Activated CD4-positive, alpha-beta T cell treated with anti-CD3 and anti-CD28 coated beads, Interleukin-2, amount 10 ng/mL, durations not matched to agents 7 days and 5 days (primary cell): ENCODE measurements at places on chromosomes 5 and 9. TPM values are rescaled to one million over a fixed set of nuclear protein-coding genes. Genes with fewer than 3 reads are reported as not detected.

GRCh38 chr9:13718086-13718485, 438.6 kb upstream of the MPDZ start:
- no peaks in the 10 kb centered on the region for H3K4me1 ChIP-seq
- no peak for DNase-seq
- no peak overlapping the region for H3K27ac ChIP-seq
- no peaks in the 10 kb centered on the region for H3K36me3 ChIP-seq

- peaks cover 36% of the 10 kb centered on the region for H3K27me3 ChIP-seq
- no peak overlapping the region for H3K27ac ChIP-seq
- no peak for DNase-seq
Measured at GRCh38 chr9:134324359-134325095, 1.7 kb upstream of the RXRA start.

- no peaks in the 10 kb centered on the region for H3K36me3 ChIP-seq
- H3K4me1 ChIP-seq: no peaks in the 10 kb centered on the region
- no peak for DNase-seq
- no peak overlapping the region for H3K4me3 ChIP-seq
- H3K27me3 ChIP-seq: peaks cover 2% of the 10 kb centered on the region
Measured at GRCh38 chr5:178086266-178086665, 27.1 kb upstream of the N4BP3 start.

GRCh38 chr5:1542781-1543180, 19.0 kb upstream of the LPCAT1 start:
- DNase-seq: no peak
- no peaks in the 10 kb centered on the region for H3K4me1 ChIP-seq
- H3K27ac ChIP-seq: no peak overlapping the region
- H3K4me3 ChIP-seq: no peak overlapping the region

GRCh38 chr9:124675261-124676158, 95.6 kb downstream of the NR6A1 start:
- no peak for DNase-seq
- H3K4me1 ChIP-seq: peaks cover 16% of the 10 kb centered on the region
- no peak overlapping the region for H3K27ac ChIP-seq
- H3K4me3 ChIP-seq: no peak overlapping the region

- H3K27ac ChIP-seq: no peak overlapping the region
- peaks cover 27% of the 10 kb centered on the region for H3K4me1 ChIP-seq
- peaks cover 56% of the 10 kb centered on the region for H3K36me3 ChIP-seq
- no peak overlapping the region for H3K4me3 ChIP-seq
Measured at GRCh38 chr9:131622523-131622922, 77.2 kb downstream of the PRRT1B start.

GRCh38 chr9:132605387-132605786, 23.0 kb downstream of the BARHL1 start:
- H3K27me3 ChIP-seq: no peaks in the 10 kb centered on the region
- H3K27ac ChIP-seq: no peak overlapping the region
- no peak for DNase-seq

- H3K36me3 ChIP-seq: no peaks in the 10 kb centered on the region
- no peak overlapping the region for H3K27ac ChIP-seq
- H3K4me3 ChIP-seq: no peak overlapping the region
- no peak for DNase-seq
- H3K4me1 ChIP-seq: no peaks in the 10 kb centered on the region
Measured at GRCh38 chr5:66769839-66770617, 173.8 kb downstream of the MAST4 start.

DNA sequence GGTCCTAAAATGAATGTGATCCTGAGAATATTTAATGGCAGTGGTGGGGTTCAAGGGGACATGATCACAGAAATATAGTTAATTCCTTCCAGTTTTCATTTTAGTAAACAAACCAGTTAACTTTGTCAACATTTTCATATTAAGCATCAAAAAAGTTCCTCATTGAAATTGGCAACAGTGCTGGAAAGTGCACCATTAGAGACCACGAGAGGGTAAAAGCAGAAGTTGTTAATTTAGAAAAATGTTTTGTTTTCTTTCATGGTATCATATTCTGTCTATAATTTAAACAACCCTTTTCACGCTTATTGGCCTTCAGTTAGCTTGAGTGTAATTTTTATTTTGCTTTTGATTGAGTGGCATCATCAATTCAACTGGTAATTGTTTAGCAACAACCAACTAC, 11.9 kb downstream of the GIN1 start:
- H3K4me3 ChIP-seq: no peak overlapping the region
- H3K36me3 ChIP-seq: peaks cover 33% of the 10 kb centered on the region
- H3K27ac ChIP-seq: no peak overlapping the region
- no peaks in the 10 kb centered on the region for H3K27me3 ChIP-seq
- no peak for DNase-seq

GRCh38 chr5:124264499-124264898, 481.9 kb downstream of the ZNF608 start:
- no peak overlapping the region for H3K27ac ChIP-seq
- no peak for DNase-seq
- no peaks in the 10 kb centered on the region for H3K4me1 ChIP-seq
- no peaks in the 10 kb centered on the region for H3K36me3 ChIP-seq

DNA sequence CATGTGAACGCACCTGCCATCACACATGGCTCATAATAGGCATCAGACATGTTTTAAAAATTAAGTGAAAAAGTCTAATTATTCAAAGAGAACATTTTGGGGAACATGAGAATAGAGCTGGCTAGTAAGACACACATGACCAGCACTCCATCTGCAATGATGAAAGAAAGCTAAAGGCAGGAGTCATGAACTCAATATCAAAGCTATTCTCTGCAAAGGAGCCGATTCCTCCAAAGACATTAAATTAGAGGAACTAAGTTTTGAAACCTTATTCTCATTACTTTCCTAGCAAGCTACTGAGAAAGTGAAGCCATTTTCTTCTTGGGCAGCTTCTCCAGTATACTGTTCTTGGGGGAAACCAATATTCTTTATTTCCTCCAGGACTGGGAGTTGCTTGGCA, 172.0 kb downstream of the CRB2 start:
- no peaks in the 10 kb centered on the region for H3K27me3 ChIP-seq
- DNase-seq: no peak
- H3K4me1 ChIP-seq: no peaks in the 10 kb centered on the region
- no peak overlapping the region for H3K4me3 ChIP-seq
- H3K27ac ChIP-seq: no peak overlapping the region

DNA sequence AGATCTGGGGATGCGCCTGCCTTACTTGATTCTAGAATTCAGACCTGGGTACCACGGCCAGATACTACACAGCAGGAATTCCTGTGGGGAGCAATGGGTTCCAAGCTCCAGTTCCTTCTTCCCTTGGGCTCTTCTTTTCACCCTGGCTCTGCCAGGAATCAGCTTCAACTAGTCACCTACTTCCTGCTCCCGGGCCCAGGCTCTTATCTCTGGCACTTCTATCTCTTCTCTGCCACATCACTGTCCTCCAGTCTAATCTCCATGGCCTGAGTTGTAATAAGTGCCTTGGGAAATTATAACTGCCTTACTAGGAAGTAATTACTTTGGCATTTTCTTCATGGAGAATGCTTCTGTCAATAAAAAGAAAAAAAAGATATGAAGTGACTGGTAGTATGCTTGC, 26.2 kb upstream of the SERINC5 start:
- DNase-seq: no peak
- no peaks in the 10 kb centered on the region for H3K27me3 ChIP-seq
- H3K4me1 ChIP-seq: peaks cover 16% of the 10 kb centered on the region
- no peak overlapping the region for H3K4me3 ChIP-seq
- H3K27ac ChIP-seq: no peak overlapping the region

DNA sequence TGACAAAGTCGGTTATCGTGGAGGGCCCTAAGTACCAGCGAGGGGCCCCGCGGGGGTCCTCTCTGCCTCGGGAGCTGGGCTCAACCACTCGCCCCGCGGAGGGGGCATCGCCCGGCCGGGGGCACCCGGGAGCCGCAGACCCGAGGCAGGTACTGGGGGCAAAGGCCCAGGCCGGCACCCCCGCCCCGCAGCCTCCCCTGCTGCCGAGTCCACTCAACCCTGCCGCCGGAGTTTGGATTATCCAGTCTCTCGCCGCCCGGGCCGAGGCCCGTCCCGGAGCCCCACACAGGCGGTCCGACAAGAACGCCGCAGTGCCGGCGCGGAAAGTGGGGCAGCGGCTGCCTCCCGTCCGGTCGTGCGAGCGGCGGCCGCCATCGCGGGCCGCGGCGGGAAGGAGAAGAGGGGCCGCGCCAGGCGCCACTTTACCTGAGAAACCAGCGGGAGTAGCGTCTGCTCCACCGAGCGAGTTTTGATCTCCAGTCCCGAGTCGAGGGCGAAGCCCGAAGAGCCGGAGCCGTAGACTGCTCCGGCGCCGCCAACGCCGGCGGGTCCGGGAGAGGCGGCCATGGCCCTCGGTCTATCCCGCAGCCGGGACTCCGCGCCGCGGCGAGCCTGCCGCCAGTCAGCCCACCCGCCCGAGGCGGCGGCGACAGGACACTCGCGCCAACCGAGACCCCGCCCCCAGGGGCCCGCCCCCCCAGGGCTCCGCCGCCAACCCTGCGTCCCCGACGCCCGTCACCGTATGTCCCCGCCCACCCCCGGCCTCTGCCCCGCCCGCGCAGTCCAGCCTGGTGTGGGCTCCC, at the start of gene CTNNAL1:
TSS of gene CTNNAL1 (minus strand) at position 624 of the 803 bp plus-strand sequence. CDS start at position 567, 57 bp downstream.
- H3K4me3 ChIP-seq: peak within 1 kb of the TSS; percentile 94
- H3K36me3 ChIP-seq: peaks cover 5% of the 10 kb centered on the region
- H3K27me3 ChIP-seq: peaks cover 6% of the 10 kb centered on the region
- peaks cover 36% of the 10 kb centered on the region for H3K4me1 ChIP-seq

- no peak for DNase-seq
- peaks cover 6% of the 10 kb centered on the region for H3K4me1 ChIP-seq
- H3K27ac ChIP-seq: no peak overlapping the region
- H3K27me3 ChIP-seq: peaks cover 2% of the 10 kb centered on the region
Measured at GRCh38 chr9:78590068-78590467, 293.1 kb downstream of the PSAT1 start.

GRCh38 chr9:35027860-35028259, 38.3 kb downstream of the DNAJB5 start:
- no peak for DNase-seq
- no peak overlapping the region for H3K4me3 ChIP-seq
- no peaks in the 10 kb centered on the region for H3K36me3 ChIP-seq

DNA sequence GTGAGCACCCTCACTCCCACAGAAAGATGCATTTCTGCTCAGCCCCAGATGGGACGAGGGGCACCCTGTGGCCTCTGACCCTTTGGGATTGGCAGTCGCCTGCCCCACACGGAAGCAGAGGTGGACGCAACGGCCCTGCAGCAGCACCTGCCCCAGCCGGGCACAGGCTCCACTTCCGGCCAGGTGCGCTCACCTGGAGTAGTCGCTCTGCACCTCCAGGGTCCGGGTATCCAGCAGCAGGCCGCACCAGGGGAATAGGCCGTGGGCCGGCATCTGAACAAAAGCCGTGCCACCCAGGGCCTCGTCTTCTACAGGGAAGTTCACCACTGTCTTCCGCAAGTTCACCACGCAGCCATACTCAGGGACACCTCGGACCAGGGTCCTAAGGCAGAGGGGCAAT, 30.7 kb downstream of the TERT start:
- no peak overlapping the region for H3K27ac ChIP-seq
- peaks cover 18% of the 10 kb centered on the region for H3K4me1 ChIP-seq
- H3K4me3 ChIP-seq: no peak overlapping the region
- peaks cover 4% of the 10 kb centered on the region for H3K27me3 ChIP-seq

DNA sequence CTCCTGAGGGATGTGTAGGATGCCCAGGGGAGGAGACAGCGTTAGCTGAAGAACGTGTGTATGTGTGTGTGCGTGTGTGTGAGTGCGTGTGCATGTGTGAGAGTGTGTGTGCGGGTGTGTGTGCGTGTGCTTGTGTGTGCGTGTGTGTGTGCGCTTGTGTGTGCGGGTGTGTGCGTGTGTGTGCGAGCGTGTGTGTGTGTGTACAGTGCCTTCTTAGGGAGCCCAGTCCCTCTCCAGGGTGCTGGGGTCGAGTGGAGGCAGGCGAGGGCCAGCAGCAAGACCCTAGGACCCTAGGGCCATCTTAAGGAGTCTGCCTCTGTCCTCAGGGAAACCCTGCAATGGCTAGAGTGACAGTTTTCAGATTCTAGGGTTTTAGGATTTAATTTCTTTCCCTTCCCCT, 26.0 kb upstream of the STXBP1 start:
- H3K27me3 ChIP-seq: peaks cover 20% of the 10 kb centered on the region
- H3K4me3 ChIP-seq: no peak overlapping the region
- no peaks in the 10 kb centered on the region for H3K36me3 ChIP-seq
- no peak for DNase-seq

DNA sequence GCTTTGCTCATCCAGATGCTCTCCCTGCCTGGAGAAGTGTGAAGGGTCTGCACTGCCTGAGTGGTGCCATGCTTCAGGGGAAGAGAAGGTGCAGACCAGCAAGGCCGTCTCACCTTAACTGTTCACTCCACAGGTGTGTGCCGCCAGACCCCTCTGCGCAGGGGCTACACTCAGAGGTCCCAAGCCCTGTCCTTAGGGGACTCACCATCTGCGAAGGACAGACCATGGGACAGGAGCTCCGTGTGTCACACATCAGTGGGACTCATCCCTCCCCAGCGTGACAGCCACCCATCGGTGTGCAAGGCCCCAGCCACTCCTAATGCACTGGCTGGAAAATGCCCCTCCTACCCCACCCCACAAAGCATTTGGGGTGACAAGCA, 142.9 kb downstream of the OLFM1 start:
- no peak overlapping the region for H3K27ac ChIP-seq
- no peaks in the 10 kb centered on the region for H3K4me1 ChIP-seq
- DNase-seq: no peak
- H3K36me3 ChIP-seq: no peaks in the 10 kb centered on the region
- H3K4me3 ChIP-seq: no peak overlapping the region

DNA sequence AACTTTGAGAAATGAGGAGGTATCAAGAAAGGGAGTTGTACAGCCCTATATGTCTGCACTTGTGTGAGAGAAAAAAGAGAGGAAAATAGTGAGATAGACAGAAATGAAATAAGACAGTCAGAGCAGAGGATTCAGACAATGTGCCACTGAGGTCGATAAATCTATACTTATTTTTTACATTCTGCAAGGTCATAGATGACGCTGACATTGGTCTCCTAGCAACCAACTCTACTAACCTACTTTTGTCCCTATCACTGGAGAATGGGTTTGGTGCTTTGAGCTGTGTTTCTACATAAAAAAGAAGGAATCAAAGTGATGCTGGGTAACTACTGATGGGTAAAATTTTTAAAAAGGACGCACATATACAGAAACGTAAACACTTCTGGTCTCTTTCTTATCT, 573.3 kb upstream of the RORB start:
- H3K4me1 ChIP-seq: no peaks in the 10 kb centered on the region
- H3K36me3 ChIP-seq: no peaks in the 10 kb centered on the region
- DNase-seq: no peak
- no peaks in the 10 kb centered on the region for H3K27me3 ChIP-seq
- H3K27ac ChIP-seq: no peak overlapping the region
- H3K4me3 ChIP-seq: no peak overlapping the region

- peaks cover 2% of the 10 kb centered on the region for H3K27me3 ChIP-seq
- DNase-seq: no peak
- no peaks in the 10 kb centered on the region for H3K4me1 ChIP-seq
- no peak overlapping the region for H3K27ac ChIP-seq
- no peaks in the 10 kb centered on the region for H3K36me3 ChIP-seq
- no peak overlapping the region for H3K4me3 ChIP-seq
Measured at GRCh38 chr5:31748458-31749172, 109.7 kb downstream of the PDZD2 start.

GRCh38 chr9:84996029-84996428, 326.5 kb downstream of the NTRK2 start:
- H3K27ac ChIP-seq: no peak overlapping the region
- no peak for DNase-seq
- no peak overlapping the region for H3K4me3 ChIP-seq
- no peaks in the 10 kb centered on the region for H3K36me3 ChIP-seq

GRCh38 chr5:81241001-81241400, 7.9 kb downstream of the CKMT2 start:
- H3K27ac ChIP-seq: no peak overlapping the region
- no peak for DNase-seq
- H3K27me3 ChIP-seq: no peaks in the 10 kb centered on the region
- H3K36me3 ChIP-seq: no peaks in the 10 kb centered on the region

The HK3 gene
- 0.22 TPM for total RNA-seq

The SVEP1 gene
- not detected for total RNA-seq

The PGM5 gene
- total RNA-seq: not detected

The NUTM2F gene
- not detected for total RNA-seq

The TNC gene
- not detected for total RNA-seq

The CCL27 gene
- total RNA-seq: not detected
